K562 (cell line): ENCODE measurements at places on chromosomes 1 and 21. TPM values are rescaled to one million over a fixed set of nuclear protein-coding genes. Genes with fewer than 3 reads are reported as not detected.

GRCh38 chr1:169999761-170000160, 74.7 kb downstream of the KIFAP3 start:
- no peak for DNase-seq

DNA sequence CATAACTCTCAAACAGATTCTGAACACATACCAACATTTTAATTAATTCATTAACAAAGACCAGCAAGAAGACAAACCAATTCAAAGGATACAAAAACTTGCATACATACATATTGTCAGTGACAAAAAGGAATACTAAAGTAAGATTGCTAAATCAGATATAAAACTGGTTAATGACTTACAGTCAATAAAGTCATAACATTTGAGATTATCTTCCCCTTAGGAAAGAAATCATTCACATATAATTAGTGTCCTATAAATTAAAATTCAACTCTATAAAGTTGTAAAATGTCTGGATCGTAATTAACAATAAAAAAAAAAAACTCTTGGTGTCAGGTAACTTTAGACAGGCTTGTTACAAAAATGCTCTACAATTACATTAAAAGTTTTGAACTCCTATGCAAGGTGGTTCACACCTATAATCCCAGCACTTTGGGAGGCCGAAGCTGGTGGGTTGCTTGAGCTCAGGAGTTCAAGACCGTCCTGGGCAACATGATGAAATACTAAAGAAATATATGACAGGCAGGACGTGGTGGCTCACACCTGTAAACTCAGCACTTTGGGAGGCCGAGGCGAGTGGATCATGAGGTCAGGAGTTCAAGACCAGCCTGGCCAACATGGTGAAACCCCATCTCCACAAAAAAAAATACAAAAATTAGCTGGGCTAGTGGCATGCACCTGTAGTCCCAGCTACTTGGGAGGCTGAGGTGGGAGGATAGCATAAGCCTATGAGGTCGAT, 17.7 kb upstream of the RAB3B start:
- no peak for DNase-seq

DNA sequence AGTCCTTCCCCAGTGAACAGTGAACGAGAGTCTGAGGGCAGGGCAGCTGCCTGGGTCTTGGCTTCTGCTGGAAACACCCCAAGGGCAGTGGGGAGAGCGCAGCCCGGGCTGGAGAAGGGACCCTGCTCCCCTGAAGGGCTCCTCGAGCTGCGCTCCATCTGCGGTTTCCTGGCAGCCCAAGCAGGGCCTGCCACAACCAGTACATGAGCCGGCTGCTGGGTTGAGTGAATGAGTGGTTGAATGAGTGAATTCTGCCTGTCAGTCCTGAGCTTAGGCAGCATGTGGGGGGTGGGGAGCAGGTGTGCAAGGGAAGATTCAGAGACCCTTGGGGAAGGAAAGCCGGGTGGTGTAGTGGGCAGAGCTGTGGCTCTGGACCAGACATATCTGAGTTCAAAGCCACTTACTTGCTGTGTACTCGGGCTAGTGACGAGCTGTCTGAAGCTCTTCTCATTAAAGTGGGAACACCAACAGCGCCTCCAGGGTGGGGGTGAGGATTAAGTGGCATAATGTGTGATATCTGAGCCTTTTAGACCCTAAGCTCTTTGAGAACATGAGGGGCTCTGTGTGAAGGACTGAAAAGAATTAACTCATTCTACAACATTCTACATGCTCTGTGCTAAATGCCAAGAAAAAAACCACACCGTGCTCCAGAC, 3.7 kb downstream of the OPRD1 start:
- DNase-seq, result no peak

DNA sequence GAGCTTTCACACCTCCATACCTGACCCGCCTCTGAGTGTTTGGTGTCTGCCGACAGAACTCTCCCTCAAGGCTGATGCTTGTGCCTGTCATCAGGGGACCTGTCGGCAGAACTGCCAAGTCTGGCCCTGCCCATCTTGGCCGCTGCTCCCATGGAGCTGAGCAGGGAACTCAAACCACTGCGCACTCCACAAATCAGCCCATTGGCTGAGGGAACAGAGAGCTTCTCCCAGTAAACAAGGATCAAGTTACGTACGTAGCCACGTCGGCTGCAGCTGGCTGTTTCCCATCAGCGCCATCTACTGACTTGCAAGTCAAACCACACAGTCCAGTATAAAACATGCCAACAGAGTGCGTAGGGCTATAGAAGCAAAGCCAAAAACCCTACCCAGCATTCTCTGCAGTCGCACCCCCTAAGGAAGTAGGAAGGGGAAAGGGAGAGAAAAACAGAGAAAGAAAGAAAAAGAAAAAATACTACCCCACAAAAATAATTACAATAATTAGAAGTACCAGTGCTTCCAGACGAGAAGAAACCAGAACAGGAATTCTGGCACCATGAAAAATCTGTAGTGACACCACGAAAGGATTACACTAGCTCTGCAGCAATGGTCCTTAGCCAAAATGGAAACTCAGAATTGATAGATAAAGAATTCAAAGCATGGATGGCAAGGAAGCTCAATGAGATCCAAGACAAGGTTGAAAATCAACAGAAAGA, 13.1 kb downstream of the KRTAP13-1 start:
- peak; percentile 43 for DNase-seq

DNA sequence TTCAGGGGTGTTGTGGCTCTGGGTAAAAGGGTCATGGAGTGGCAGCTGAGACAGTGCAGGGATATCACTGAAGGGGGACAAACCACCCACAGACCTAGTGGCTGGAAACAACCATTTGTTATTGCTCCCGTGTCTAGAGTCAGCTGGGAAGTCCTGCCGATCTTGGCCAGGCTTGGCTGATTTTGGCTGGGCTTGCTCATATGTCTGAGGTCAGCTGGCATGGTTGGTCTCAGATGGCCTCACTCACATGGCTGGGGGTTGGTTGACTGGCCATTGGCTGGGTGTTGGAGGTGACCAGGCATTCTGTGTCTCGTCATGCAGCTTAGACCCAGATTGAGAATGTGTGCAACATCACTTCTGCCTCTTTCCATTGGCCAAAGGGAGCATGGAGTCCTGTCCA, 203.8 kb upstream of the POU3F1 start:
- DNase-seq, result no peak

DNA sequence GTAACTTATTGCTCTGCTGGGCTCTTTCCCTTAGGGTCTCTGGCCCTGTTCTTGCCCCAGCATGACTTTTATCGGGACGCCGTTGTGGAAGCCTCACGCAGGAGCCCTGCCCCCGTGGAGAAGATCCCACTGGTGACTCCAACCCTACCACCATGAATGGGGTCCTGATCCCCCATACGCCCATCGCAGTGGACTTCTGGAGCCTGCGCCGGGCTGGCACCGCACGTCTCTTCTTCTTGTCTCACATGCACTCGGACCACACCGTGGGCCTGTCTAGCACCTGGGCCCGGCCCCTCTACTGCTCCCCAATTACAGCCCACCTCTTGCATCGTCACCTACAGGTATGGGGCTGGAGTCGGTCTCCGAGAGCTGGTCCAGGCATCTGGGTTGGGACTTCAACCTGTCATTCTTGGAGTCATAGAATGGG, 322 bp downstream of the DCLRE1B start:
- peak; percentile 56 for DNase-seq

- DNase-seq, result no peak
Observed at GRCh38 chr1:231847612-231848397, 221.2 kb downstream of the DISC1 start.

The PCP4L1 gene
- polyA plus RNA-seq, result not detected in 2 replicates

- peak; percentile 70 for DNase-seq
Observed at GRCh38 chr1:65260851-65261473, 48.4 kb upstream of the DNAJC6 start.

The NGF gene
- polyA plus RNA-seq, result not detected in 2 replicates

GRCh38 chr1:64421377-64421776, 48.6 kb upstream of the CACHD1 start:
- DNase-seq, result no peak

GRCh38 chr1:154342836-154343472, 17.6 kb downstream of the ATP8B2 start:
- DNase-seq, result no peak

DNA sequence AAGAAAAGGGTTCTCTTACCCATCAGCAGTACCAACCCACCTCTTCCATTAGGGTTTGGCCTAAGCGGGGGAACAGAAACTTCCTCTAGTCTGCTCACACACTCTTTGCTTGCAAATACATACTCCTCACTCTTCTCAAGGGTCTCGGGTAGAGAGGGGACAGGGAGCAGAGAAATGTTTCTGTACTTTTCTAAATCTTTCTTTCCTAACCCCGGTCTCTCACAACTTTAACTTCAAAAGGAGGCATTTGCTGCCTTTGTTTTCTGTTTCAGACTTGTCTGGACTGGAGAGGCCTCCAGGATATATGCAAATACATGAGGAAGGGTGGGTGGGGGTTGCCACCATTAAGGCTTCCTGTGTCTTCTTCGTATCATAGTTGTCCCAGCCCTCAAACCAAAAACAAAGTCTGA, 10.5 kb upstream of the LAX1 start:
- no peak for DNase-seq

DNA sequence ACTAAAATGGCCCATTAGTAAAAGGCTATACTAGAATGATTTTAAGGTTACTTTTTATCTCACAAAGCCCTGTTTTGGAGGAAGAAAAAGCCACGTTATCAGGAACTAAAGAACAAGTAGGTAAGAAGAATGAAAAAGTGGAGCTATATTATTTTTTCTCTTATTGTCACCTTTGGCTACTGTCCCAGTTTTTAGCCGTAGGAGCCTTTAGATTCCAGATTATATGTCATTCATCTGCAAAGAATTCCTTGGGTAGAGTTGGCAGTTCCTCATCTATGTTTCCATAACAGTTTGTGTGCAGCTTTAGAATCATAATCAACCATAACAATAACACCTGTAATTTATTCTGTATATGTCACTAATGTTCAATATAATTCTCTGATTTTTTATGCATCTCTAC, 83.8 kb downstream of the TPR start:
- DNase-seq, result no peak

The ELF3 gene
- 0.03 TPM in 1 of 2 replicates, not detected in the other for polyA plus RNA-seq

DNA sequence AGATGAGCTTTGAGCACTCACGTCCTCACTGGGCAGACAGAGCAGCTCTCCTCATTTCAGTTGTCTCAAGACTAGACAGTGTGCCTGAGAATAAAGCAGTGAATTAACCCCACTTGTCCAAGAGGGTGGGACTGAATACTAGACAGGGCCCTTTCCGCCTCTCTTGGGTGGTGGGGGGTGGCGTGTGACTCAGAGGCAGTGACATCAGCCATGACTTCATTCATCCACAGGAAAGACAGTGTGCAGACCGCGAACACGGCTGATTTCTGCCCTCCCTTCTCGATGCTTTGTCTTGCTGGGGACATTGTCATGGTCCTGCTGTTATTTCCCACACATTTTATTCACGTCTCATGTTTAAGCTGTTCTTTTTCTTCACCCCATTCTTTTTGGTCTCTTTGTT, 64.9 kb downstream of the FGGY start:
- peak; percentile 56 for DNase-seq

DNA sequence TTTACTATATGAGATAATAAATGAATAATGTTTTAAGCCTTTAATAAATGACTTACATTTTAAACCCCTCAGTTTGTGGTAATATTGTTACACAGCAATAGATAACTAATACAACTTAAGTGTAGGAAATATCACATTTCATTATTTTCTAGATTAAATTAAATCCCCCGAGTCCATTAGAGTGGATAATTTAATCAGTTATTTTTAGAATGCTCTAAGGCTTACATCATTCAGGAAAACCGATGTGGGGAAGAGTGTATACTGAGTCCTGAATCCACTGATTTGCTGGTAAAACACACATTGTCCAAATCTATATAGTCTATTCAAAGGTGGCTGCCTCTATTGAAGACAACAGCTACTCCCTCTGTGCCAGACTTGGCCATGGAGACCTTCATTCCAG, 35.7 kb upstream of the DOCK7 start:
- DNase-seq, result no peak
